Jurkat, Clone E6-1 (cell line): ENCODE measurements at places on chromosomes 16 and 17.

DNA sequence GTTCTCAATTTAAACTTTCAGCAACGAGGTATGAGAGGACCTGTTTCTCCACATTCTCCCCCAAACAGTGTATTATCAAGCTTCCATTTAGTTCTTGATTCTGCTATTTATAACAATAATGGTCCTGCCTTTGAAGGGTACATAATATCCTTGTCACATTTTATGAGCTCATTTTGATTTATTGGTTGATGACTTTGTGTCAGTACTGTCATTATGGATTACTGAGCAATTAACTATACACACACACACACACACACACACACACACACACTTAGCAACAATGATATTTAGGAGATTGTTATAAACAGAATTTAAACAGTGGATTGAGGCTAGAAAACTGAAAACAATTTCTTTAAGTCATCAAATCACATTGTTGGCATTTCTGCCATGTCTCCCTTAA, 7.0 kb downstream of the TMIGD1 start:
- DNase-seq, result no peak

GRCh38 chr17:76241691-76242255, 1.5 kb upstream of the RNF157 start:
- DNase-seq, result no peak

GRCh38 chr16:67174706-67175231, 4.4 kb downstream of the NOL3 start:
- no peak for DNase-seq

GRCh38 chr16:50696126-50696525, 2.7 kb downstream of the NOD2 start:
- DNase-seq, result no peak

DNA sequence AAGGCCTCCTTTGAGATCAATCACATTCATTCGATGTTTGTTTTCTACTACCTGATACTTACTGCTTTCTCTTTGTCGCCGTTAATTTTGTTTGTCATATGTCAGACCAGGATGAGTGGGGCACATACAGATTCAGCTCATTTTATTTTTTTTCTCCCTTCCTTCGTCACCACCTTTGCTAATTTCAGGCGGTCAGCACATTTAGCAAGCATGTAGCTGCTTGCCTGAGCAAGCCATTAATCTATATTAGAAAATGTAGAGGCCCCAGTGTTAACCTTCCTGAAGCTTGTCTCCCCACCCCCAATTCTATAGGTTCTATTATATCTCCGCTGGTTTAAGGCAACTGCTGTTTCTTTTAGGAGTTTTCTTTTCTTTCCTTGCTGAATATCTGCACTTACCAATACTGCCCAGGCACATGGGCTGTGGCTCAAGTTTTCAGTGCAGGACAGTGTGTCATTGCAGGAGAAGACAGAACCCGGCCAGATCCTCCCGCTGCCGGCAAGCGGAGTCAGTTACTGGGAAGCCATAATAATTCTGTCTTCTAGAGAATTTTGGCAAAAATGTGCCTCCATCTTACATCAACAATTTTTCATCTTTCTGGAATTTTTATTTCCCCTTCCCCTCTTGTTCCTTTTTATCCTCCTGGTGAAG, 714.3 kb downstream of the WWOX start:
- no peak for DNase-seq

- DNase-seq, result no peak
Measured at GRCh38 chr16:69166946-69167930, 19.7 kb upstream of the SNTB2 start.

DNA sequence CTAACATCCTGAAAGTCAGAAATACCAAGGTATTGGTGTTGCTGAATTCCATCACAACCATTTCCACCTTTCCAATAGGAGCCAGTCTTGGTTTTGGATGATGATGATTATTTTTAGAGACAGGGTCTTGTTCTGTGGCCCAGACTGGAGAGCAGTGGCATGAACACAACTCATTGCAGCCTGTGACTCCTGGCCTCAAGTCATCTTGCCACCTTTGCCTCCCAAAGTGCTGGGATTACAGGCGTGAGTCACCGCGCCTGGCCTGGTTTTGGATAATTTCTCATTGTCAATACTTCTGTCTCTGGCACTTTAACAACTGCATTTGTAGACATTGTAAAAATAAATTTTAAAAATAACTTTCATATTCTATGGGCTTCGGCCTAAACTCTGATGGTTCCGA, 22.6 kb downstream of the STAT5B start:
- DNase-seq, result no peak

DNA sequence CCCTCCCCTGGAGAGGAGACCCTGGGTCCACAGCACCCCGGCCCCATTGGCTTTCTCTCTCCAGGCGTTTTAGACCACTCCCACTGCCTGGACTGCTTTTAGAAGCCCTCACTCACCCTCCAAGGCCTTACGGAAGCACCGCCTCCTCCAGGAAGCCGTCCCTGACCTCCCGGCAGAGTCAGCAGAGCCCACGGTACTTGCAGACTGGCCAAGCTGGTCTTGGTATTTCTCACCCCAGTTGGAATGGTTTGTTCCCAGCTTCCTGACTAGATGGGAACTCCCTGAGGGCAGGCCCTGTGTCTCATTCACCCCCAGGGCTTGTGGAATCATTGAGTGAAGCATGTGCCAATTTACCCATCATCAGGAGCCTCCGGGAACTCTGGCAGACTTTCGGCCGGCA, 9.2 kb downstream of the SCGB1C2 start:
- no peak for DNase-seq

GRCh38 chr17:75848523-75849278, 4.5 kb upstream of the UNC13D start:
- DNase-seq, result peak; percentile 59

DNA sequence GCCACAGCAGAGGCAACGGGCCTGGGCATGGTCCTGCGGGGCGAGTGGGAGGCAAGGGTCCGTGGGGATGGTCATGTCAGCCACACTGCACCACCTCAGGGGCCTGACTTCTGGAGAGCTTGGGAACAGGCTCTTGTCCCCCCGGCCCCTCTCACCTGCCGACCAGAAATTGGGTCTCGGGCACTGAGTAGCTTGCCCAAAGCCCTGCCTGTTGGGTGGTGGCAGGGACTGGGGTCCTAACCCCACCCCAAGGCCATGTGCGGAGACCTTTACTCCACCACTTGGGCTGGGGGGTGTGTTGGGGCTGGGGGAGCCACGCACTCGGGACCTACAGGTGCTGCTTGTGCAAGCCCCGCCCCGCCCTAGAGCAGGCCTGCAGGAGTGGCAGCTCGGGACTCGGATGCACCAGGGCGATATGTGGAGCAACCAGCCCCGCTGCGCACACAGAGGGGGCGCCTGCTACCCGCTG, 24.2 kb upstream of the CHMP6 start:
- DNase-seq, result no peak

DNA sequence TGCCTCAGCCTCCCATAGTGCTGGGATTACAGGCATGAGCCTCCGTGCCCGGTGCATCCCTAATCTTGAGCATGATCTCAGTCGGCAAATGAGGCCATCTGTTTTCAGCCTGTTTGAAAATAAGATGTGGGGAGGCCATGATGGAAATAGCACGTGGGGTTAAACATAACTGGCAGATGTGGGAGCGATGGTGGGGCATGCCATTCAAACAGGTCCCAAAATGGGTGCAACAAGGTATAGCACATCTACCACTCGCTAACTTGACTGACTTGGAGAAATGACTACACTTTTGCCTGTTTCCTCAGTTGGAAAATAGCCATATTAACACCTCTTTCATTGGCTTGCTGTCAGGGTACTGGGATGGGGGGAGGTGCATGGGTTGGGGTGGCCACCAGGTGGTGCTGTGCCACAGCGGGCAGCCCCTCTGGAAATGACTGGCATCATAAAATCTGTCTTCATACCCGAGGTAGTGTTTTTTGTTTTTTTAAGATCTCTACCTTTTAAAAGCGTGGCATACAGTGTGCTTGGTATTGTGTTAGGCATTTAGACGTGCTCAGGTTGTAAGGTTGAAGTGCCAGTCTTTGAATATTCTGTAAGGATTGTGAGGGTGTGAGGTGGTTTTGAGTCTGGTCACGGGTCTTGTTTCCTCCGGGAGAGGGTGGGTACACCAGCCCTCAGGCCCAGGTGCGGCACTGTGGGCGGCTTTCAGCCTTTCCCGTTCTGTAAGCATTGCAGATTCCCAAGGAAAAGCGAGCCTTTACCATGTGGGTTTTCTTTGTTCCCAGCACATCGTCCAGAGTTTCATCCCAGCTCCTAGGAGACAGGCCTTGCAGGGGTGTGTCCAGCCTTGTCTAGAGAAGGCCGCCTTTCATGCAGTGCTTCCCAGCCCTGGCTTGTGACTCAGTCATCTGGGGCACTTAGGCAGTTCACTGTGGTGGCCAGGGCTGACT, 2.9 kb upstream of the TTYH2 start:
- DNase-seq, result peak; percentile 47

DNA sequence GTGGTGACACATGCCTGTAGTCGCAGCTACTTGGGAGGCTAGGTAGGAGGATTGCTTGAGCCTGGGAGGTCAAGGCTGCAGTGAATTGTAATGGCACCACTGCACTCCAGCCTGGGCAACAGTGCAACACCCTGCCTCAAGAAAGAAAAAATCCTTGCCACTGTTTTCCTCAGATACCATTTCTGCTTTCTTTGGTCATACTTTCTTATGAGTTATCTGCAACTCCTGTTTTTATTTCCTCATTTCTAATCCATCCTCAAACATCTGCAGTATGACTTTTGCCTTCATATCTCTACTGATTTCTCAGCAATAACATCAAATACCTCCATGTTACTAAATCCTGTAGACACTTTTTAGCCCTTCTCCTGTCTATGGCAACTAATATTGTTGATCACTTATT, 3.1 kb upstream of the AP2B1 start:
- no peak for DNase-seq

- DNase-seq, result no peak
Measured at GRCh38 chr16:84566545-84567257, 51.2 kb downstream of the COTL1 start.

GRCh38 chr16:7374614-7375174, 42.0 kb downstream of the RBFOX1 start:
- DNase-seq, result no peak

DNA sequence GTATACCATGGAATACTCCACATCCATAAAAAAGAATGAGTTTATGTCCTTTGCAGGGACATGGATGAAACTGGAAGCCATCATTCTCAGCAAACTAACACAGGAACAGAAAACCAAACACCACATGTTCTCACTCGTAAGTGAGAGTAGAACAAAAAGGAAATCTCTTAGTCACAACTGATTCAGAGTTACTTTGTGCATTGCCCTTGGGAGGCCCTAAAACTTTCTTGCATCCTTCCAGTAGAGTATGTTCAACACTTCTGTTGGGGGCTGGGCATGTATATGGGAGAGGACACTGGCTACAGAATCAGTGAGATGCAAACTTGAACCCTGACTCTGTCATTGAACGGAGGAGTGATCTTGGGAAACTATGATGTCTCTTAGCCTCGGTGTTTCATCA, 147.4 kb upstream of the IRX5 start:
- DNase-seq, result no peak

DNA sequence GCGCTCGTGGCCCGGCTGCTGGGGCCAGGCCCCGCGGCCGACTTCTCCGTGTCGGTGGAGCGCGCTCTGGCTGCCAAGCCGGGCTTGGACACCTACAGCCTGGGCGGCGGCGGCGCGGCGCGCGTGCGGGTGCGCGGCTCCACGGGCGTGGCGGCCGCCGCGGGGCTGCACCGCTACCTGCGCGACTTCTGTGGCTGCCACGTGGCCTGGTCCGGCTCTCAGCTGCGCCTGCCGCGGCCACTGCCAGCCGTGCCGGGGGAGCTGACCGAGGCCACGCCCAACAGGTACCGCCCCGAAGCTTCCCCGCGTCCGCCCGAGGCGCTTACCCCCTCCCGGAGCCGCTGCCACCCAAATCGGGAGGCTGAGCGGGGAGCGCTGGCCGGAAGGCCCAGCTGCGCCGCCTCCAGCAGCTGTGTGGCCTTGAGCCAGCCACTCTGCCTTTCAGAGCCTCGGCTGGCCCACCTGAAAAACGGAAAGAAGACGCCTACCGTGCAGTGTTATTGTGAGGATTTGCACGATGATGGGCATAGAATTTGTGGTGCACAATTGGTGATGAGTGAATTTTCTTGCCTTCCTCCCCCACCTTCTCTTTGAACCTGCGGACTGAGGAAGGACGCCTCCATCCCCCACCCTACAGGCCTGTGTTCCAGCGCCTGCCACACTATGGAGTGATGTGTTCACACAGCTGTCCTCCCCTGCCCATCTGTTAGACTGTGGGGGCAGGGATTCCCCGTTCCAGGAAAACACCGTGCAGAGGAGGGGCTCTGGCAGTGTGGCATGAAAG, 523 bp downstream of the NAGLU start:
- DNase-seq, result no peak

GRCh38 chr16:55661941-55662643, 6.3 kb downstream of the SLC6A2 start:
- DNase-seq, result no peak

DNA sequence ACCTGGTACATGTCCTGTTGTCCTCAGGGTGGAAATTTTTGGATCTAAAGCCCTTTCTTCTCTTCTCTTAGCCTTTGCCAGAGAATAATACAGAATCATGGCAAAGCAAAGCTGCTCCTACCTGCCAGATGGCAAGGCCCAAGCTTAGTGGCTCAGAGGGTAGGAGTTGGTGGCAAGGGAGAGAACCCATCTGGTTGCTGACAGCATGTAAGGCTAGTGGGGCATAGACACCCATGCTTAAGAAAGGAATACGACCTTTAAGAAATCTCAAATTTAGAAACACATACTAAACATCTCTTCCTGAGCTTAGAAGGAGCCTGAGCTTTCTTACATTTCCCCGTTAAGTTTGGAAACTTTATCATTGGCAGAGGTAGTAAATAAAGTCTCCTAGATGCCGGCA, 395.0 kb upstream of the SOX9 start:
- no peak for DNase-seq

GRCh38 chr17:31573047-31573446, 181.6 kb downstream of the RAB11FIP4 start:
- DNase-seq, result no peak

DNA sequence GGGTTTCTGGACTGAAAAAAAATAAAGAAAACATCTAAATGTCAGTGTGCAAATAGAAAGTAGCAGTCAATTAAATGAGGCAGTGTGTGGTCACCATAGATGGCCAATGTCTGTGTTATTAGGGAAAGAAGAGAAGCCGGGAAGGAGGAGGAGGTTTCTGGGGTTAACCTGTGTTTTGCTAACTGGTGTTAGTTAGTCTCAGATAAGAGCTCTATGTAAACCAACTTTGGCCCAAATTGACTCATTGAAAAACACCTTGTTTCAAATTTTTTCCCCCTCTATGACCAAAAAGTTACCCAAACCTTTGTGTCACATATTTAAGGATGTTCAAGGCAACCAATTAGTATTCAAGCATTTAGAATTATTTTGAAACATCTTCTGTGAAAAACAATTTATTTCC, 530.9 kb downstream of the MAF start:
- no peak for DNase-seq

- DNase-seq, result no peak
Measured at GRCh38 chr16:57915811-57916488, 55.0 kb downstream of the CNGB1 start.

- no peak for DNase-seq
Measured at GRCh38 chr17:63138713-63139112, 172.7 kb downstream of the TANC2 start.
